ENCODE measurements at places on chromosomes 5 and 9.

- no peak for DNase-seq
These were observed 44.1 kb upstream of the GALNT10 start for GRCh38 chr5:154146409-154146808.

DNA sequence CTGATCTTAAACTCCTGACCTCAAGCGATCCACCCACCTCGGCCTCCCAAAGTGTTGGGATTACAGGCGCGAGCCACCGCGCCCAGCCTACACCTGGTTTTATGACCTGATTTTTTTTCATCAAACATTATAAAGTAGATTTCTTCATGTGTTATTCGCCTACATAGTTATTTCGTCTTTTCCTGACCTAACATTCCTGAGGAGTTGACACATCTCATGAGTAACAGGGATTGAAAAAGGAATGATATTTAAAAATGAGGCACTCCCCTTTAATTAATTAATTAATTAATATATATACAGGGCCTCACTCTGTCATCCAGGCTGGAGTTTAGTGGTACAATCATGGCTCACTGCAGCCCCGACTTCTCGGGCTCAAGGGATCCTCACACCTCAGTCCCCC is 20.2 kb upstream of the MTMR12 start:
- no peak for DNase-seq

GRCh38 chr9:96522366-96522765 is 72.4 kb downstream of the HABP4 start:
- DNase-seq = no peak

GRCh38 chr5:82351754-82352145 is 73.6 kb upstream of the RPS23 start:
- no peak for DNase-seq

DNA sequence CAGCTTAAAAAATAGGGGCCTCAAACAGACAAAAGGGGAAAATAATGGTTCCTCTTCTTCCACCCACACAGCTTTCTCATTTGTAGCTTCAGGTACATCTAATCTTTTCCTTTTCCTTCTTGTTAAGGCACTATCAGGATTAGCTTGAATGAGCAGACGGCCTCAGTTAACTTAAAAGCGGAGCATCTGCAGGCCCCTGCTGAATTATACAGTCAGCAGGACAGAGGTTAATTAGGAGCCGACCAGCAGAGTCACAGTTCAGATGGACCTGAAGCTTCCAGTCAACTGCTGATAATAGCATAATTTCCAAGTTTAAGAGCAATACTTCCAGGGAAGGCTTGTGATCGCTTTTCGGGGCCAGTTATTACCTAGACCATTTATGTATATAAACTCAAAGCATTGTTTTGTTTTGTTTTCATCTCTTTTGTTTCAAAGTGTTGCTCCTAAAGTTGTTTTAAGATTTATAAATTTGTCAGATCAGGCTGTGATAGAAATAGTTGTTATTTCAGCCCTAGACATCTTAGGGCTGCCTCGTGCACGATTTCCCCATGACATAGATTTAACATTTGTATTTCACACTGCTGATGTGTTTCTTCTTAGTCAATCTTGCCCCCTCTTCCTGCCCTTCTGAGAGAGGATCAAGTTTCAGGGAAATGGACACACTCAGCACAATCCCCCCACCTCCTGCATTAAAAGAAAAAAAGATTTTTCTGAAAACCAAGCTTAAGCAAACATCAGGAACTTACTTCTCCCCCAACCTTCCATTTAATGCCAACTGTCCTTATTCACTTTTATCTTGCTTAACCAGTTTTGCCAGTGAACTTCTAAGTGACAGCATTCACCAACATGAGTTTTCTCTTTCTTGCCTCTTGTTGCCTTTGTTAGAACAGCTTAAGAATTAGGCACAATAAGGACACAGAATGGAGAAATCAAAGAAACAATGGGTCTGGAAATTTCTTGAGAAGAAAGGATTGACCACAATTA is 449.8 kb downstream of the ARHGEF28 start:
- no peak for DNase-seq

- DNase-seq = no peak
These were observed 11.1 kb upstream of the KIF12 start for GRCh38 chr9:114110180-114110579.

GRCh38 chr5:169696621-169697510 is 59.8 kb downstream of the DOCK2 start:
- no peak for DNase-seq

GRCh38 chr9:90600029-90600428 is 42.6 kb downstream of the DIRAS2 start:
- DNase-seq = no peak

DNA sequence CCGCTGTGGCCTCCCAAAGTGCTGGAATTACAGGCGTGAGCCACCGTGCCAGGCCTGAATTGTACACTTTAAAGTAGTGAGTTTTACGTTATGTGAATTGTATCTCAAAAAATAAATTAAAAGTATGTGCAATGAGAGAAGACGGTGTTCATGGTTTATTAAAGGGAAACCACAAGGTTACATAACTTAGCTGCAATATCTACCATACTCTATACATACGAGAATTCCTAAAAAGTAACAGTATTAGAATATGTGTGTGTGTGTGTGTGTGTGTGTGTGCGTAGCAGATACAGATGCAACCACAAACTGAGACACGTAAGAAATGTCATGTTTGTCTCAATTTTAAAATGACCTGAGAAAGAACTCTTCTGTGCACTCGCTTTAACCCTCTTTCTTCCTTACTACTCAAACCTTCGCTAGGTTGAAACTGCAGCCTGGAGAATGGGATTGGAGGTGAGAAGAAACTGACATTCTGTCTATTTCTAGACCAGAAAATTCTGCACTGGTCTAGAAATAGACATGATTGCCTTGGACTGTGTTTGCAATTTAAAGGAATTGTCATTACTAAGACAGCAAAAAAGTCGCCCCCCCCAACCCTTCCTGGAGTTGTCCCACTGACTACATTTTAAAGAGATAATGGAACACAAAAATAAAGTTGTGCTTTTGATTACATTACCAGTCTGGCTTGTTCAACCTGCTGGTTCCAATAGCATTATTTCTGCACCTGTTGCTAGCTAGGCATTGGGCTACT is 167.0 kb downstream of the RGS3 start:
- DNase-seq = no peak

- DNase-seq = no peak
These were observed 1.4 kb upstream of the HSDL2 start for GRCh38 chr9:112378328-112379176.

- no peak for DNase-seq
These were observed 19.8 kb downstream of the NACC2 start for GRCh38 chr9:136075134-136075841.

GRCh38 chr5:100828071-100828897 is 74.8 kb downstream of the ST8SIA4 start:
- DNase-seq = no peak

- DNase-seq = no peak
These were observed 234.4 kb upstream of the MPDZ start for GRCh38 chr9:13513716-13514444.

DNA sequence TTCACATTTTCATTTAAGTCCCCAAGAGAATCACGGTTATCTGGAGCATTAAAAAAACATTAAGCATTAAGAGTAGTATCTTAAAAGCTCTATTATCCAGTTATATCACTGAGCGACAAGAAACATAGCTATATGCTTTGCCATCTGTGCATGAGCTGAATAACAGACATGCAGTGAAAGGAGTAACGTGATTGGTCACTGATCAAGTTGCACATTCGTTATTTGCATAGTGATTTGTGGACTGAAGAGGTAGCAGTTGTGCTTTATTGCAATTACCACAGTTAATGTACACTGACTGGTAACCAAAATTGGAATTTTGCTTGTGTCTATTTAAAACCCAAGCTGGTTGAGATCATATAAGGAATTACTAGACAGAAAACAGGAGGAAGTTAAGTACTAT is 107.4 kb downstream of the MCTP1 start:
- no peak for DNase-seq

DNA sequence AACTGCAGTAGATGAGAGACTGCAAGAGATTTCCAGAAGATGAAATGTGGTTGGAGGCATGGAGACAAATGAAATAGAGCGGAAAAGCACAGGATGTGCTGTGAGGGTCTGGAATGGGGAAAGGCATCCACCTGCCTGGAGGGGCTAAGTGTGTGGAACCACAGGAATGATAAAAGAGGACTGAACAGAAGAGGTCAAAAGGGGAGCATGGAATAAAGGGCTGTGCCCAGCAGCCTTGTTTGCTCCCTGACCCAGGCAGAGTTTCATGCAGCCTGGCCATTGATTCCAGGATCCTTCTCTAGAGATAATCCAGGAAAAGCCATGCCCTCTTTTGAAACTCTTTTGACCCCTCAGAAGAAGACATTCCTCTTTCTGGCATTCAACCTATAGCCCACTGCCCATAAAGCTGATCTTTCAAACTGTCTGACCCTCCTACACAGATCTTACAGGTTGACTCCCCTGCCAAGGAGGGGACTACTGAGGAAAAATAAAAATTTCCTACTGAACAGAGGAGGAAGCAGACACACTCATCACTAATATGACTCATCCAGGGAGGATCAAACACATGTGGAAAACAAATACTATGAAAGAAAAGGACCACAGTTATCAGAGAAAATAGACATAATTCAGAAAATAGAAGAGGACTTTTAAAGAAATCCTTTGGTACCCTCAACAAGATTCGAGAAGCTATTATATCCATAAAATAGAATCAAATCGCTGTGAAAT is 273.5 kb upstream of the PCSK5 start:
- no peak for DNase-seq

GRCh38 chr9:76433406-76433805 is 25.6 kb upstream of the GCNT1 start:
- DNase-seq = no peak

DNA sequence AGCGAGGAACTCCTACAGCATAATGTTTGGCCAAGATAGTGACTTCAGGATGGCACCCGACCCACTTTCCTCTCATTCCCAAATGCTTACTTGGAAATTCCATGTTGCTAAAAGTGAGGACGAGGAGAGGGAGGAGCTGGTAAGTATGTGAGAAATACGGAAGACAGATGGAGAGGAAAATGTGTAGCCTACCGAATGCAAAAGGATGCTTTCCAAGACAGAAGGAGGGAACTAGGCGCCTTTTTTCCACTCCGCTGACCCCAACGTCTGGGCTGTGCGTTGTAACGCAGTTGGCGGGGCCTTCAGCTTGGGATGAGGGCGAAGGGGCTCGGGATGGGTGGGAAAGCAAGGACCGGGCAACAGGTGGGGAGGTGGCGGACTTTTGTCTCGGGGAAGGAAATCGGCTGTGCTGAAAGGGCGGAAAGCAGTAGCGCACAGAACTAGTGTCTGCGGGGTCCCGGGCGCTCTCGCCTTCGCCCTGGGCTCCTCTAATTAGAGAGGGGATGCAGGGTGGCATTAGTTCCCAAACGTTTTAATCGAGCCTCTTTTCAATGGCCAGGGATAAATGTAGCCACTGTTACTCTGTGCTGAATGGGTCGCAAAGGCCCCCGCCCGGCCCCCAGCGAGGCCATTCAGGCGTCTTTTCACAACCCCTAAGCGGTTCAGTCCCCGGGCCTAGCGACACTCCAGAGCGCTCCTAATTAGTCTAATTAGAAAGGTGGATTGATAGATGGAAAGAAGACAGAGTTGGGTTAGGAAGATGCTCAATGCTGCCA is 12.6 kb downstream of the FOXD1 start:
- no peak for DNase-seq

DNA sequence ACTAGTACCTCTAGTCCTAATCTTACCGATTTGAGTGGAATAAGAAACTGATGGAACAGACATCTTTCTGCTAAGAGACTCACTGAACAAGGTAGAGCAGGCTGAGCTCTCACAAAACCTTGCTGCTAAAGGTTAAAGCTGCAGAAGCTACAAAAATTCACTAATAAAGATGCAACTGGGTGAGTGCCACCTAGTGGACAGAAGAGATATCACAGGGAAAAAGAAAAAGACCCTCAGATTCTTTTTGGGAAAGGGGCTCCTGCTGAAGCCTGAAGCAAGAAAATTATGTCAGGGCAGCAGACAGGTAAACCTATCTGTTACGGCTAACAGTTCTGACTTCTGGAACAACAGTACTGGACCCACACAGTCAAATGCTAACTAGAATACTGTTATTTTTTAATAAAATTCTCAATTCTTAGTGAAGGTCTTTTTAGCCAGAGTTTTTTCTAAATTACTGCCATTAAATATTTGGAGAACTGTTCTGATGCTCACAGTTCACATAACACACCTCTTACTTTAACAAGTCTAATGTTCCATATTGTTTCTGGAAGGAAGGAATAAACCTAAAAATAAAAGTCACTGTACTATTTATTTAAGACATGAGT is 51.2 kb downstream of the DIAPH1 start:
- DNase-seq = no peak

DNA sequence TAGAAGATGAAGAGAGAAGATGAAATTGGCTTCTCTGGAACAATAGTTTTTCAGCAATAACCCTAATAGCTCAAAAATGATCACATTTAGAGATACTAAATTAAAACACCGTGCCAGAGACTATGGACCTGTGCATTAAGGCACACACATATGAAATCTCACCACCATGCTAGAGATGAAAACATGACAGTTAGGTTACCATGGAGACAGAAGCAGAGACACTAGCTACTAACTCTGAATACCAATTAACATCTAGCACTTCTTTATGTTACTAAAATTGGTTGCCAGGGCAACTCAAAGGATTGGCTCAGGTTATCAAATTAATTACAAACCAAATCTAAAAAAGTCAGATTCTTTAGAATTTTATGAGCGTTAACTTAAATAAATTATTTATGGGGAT is 337.7 kb downstream of the PLK2 start:
- DNase-seq = no peak
